Activated CD8-positive, alpha-beta memory T cell treated with anti-CD3 and anti-CD28 coated beads for 4 hours (primary cell): ENCODE measurements at places on chromosomes 1 and 21.

DNA sequence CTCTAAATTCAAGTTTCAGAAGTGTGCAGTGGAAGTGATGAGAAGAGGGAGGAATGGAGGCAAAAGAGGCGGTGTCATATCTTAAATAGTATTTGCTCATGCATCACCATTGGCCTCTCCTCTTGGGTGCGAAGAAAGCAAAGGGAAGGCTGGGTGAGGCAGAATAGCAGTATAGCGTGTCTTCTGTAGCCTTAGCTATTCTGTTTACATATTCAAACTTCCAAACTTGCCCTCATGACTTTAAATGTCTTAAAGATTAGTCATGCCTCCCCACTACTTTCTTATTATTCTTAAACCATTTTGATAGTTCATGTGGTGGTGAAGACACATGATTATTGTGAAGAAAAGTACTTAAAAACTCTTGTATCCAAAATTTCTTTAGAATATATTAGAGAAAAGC, 104.6 kb upstream of the TENT5C start:
- DNase-seq: no peak

- no peak for DNase-seq
Observed at GRCh38 chr1:171484760-171485374, 463 bp upstream of the PRRC2C start.

DNA sequence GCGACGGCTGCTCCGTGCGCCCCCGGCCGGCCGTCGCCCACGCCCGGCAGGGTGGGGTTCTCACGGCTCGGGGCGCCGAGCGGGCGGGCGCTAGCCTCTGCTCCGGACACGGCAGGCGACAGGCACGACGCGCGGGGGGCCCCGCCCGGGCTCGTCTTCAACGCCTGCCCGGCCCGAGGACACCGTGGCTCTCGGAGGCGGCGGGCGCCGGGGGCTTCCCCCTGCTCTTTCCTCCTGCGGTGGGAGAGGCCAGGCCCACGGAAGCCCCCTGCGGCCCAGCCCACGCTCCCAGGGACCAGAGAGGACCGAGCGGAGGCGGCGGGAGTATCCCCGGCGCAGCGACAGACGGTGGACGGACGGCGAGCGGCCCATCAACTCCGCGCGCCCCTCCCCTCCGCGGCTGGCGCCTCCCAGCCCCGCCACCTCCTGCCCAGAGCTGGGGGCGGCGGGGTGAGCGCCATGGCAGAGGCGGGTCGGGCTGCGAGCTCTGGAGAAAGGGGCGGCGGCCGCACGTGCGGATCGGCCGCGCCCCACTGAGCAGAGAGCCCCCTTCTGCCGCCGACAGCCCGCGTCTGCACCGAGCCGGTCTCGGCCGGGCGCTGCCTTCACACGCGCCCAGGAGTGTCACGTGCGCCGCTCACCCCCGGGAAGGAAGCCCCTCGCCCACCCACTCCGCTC, at the start of the genes SHE and TDRD10:
TSS of gene SHE (minus strand) at position 347 of the 678 bp plus-strand sequence. CDS start 386 bp downstream, outside the sequence.
TSS of gene TDRD10 (plus strand) at position 154 of the 678 bp plus-strand sequence. CDS start 4,685 bp downstream, outside the sequence.
- no peak for DNase-seq

- DNase-seq: no peak
Observed at GRCh38 chr1:24484199-24484598, 18.4 kb upstream of the RCAN3 start.

DNA sequence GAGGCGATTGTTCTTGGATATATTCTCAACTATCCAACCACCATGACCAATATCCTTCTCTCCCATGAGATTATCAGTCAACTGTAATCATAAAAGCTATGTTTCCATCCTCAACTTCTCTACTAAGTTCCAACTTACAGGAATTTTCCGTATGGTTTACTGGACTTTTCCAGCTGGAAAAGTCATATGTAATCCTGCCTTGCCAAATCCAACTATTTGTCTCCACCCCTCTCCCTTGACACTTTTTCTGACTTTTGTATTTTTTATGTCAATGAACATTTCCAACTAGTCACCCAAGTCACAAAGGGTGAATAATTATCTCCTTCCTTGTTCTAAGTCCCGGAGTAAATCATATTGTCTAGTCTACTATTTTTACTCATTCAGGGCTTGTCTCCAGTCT, 293.1 kb downstream of the USP25 start:
- DNase-seq: no peak

DNA sequence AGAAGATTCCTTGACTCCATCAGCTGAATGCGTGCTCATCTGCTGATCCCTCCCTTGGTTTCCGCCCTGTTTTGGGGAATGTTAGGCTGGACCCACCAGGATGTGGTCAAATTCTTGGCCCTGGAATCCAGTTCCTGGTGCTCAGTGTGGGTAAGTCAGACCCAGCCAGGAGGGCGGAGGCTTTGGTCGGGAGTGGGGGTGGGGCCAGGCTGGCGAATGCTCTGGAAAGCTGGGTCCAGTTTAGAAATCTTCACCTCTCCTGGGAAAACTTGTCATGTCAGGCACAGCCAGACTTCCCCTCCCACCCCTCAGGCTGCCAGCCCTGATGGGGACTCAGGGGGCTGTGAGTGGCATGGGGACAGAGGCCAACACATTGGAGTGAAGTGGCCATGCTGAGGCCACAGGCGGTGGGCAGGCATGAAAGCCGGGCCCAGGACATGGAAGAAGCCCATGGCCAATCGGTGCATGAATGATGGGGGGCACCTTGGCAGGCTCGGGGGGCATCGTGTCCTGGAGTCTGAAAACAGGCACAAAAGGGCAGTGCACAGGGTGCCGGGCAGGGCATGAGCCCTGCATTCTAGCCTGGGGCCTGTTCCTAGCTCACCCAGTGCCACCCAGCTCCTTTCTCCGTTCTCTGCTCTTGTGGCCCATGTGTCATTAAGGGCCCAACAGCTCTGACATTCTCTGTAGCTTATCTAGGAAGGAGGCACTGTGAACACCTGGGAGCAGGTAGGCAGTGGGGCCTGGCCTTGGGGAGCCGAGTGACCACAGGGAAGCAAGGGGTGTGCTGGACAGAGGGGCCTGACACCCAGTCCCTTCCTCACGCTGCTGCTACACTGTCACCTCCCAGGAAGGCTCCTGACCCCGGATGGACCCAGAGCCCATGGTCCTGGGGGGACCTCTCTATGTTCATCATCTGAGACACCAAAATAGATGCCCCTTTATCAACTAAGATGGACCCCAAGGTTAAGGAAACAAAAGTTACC, 14.6 kb upstream of the PADI1 start:
- no peak for DNase-seq

- DNase-seq: no peak
Observed at GRCh38 chr1:153535242-153536011, at the start of gene S100A6. Gene S100A6, minus strand, starts transcription at chr1:153535991. Its CDS starts 652 bp downstream, at chr1:153535339.

GRCh38 chr1:151711951-151712350, 4.7 kb downstream of the CELF3 start:
- no peak for DNase-seq

- DNase-seq: no peak
Observed at GRCh38 chr1:166900987-166901386, 24.9 kb upstream of the TADA1 start.

DNA sequence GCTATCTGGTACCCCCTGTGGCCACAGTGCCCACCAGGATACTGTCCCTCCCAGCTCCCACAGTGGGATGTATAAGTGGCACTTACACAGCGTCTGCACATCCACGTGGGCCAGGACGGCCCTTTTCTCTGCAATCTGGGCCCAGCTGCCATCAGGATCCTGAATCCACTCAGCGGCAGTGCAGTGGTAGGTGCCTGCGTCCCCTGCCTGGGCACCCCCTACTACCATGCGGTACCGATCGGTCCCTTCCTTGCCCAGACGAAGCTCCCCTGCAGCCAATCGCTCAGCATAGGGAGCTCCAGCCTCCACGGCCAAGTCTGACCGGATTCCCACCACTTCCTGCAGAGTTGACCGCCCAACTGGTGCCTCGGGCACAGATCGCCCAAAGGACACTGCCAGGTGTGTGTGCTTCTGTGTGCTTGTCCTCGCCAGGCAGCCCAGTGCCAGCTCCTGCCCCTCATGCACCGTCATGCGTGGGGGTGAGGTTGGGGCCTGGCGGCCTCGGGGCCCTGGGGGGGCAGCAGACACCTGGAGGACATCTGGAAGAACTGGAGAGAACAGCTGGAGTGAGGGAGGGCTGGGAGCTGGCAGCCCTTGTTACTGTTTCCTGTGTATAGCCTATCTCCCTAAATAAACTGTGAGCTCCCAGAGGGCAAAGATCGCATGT, 4.7 kb downstream of the IGSF8 start:
- no peak for DNase-seq

DNA sequence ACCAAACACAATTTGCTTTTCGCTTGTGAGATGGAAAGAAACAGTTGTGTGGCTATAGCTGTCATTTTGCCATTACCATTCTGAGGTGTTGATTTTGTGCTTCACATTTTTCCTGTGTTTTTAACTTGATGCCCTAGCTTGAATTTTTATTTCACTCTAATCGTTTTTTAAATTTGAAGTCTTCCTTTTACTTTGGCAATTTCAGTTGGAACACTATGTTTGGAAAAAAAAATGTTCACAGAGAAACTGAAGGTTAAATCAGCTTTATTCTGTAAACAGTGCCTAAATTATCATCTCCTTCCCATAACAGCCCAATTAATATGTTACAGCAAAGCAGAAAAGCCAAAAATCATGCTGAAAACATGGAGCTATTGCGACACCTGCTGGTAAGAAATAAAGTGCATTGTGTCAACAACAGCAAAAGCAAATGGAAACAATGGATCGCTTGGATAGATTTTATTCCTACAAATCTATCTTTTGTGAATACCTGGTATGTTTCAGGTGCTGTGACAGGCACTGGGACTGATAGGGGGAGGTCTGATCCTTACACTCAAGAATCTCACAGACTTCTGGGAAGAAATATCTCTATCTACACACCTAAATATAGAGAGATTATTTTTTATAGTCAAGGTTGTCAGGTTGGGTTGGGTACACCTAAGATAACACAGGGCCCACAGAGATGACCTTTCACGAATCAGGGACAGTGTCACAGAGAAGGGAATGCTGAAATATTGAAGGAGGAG, 16.2 kb upstream of the ERICH3 start:
- DNase-seq: peak; percentile 1

DNA sequence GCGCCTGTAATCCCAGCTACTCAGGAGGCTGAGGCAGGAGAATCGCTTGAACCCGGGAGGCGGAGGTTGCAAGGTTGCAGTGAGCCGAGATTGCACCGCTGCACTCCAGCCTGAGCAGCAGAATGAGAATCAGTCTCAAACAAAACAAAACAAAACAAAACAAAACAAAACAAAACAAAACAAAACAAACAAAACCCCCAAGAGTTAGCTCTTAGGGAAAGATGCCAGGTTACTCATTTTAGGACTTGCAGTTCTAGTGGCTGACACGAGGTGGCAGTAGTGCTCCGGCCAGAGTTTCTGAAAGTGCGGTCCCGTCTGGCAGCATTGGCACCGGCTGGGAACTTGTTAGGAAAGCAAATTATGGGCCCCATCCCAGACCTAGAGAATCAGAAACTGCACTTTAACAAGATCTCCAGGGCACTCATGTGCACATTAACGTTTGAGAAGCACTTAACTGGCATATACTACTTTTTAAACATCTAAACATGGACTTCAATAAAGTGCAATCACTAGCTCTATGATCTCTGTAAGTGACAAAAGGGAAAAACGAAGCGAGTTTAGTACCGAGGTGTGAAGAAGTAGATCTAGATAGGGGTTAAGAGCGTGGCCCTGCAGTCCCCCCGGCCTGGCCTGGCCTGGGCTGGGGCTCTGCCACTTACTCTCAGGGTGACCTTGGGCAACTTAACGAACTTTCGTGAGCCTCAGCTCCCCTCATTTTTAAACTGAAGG, 41.9 kb upstream of the TNFRSF1B start:
- DNase-seq: peak; percentile 48

DNA sequence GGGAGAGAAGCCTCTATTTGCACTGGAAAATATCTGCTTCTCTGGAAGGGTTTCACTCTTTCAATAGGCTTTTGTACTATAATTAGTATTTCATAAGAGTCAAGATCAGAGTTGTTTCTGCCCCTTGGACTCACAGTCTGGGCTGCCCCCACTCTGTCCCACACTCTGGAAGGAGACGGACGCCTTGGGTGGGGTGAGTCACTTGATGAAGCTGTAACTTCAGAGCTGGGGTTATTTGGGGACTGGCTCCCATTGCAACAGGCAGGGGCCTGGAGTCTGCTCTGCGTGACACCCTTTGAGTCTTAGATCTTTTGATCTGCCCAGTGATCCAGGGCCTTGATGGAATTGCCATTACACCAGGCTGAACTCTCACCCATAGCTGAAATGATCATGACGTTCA, 4.0 kb upstream of the KCNA10 start:
- no peak for DNase-seq

- no peak for DNase-seq
Observed at GRCh38 chr21:44732956-44733355, 21.6 kb upstream of the TSPEAR start.

GRCh38 chr1:234997201-234997895, 131.3 kb downstream of the TOMM20 start:
- no peak for DNase-seq

- DNase-seq: no peak
Observed at GRCh38 chr1:44605914-44606615, 68.2 kb downstream of the TMEM53 start.

- no peak for DNase-seq
Observed at GRCh38 chr1:85847356-85847755, 139.1 kb upstream of the ZNHIT6 start.

DNA sequence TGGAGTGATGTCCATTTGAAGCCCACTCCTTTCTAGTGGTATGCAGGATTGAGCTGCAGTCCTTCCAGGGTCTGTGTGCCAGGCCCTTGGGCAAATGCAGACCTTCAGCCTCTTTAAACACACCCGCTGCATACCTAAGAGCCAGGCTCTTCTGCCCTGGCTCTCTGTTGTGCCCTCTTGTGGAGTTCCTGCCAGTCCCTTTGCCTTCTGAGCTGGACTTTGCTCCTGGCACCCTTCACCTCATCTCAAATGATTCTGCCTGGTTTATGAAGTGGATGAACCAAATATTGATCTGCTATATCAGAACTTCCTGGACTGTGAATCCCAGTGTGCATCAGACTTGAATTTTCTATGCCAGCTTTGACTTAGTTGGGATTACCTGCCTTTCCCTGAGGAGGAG, 158.8 kb downstream of the URB2 start:
- DNase-seq: no peak
